Hematopoietic multipotent progenitor cell treated with erythropoietin and hydrocortisone succinate and interleukin-3 and kit ligand, for 15 days (in vitro differentiated cells): ENCODE measurements at places on chromosomes 11 and 22.

DNA sequence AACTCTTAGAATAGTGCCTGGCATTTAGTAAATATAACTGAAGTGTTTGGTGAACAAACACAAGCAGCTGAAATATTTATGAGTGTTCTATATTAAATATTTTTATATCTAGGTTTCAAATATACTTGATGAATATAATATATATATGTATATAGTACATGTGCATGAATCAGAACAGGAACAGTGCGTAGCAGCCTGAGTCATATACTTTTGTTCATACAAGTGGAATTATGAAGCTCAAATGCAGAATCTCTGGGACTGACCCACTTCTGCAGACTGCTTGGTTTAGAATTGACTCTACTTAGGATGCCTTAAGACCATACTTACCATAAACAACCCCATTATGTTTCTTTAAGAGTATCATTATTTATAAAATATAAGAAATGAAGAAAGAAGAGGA is 997.8 kb upstream of the RAG2 start:
- DNase-seq: no peak

DNA sequence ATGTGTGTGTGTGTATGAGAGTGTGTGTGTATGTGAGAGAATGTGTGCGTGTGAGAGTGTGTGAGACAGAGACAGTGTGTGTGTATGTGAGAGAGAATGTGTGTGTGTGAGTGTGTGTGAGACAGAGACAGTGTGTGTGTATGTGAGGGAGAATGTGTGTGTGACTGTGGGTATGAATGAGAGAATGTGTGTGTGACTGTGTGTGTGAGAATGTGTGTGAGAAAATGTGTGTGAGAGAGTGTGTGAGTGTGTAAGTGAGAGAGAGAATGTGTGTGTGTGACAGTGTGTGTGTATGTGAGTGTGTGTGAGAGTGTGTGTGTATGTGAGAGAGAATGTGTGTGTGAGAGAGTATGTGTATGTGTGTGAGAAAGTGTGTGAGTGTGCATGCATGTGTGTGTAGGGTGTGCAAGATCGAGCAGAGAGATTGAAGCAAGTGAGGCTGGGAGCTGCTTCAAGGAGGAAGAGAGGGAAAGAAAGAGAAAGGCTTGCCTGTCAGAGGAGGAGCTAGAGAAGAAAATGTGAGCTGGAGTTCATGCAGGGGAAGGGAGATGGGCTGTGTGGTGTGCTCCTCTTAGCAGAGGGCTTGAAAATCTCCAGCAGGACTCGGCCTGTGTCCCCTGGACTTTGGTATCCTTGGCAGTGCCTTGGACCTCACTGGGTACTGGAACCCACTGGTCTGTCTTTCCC is 27.7 kb upstream of the TP53I11 start:
- DNase-seq: no peak

GRCh38 chr11:94960488-94960887 is 12.9 kb downstream of the CWC15 start:
- DNase-seq: no peak

DNA sequence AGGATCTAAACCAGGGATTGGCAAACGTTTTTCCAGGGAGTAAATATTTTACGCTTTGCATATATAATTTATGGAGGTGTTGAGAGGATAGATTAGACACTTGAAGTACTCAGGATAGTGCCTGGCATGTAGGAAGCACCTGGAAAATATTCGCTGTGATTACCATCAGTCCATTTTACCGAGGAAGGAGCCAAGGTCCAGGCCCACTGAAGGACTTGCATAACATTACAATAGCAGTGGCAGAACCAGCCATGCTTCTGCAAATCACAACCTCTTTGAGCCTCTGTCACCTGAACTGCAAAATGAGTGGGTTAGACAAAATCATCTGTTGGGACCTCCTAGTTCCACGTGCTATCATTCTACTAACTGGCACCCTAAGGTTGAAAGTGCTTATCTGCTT is 5.4 kb downstream of the FUT4 start:
- no peak for DNase-seq

- DNase-seq: no peak
Measured at GRCh38 chr11:64627371-64627770, 36.4 kb downstream of the SLC22A12 start.

DNA sequence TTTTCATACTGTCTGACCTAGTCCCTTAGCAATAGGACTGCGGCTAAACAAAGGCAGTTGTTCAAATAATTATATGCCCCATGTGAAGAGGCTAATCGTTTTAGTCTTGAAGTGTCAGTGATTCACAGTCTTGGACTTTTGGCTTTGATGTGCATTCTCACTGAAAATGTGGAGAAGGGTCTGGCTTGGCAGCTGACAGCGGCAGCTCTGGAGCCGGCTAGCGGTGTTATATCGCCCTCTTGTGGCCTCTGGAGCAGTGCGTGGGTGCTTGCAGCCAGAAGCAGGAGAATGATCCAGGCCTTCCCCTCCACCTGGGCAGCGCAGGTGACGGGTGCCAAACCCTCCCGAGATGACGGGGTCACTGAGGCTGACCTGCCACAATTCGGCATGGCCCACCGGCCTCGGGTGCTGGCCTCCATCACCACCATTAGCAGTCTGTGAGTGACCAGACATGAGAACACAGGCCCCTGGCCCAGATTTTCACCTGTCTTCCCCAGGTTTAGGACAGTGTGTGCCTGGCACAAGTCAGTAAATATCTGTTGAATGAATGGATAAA is 90.3 kb upstream of the PITPNB start:
- peak; percentile 72 for DNase-seq

DNA sequence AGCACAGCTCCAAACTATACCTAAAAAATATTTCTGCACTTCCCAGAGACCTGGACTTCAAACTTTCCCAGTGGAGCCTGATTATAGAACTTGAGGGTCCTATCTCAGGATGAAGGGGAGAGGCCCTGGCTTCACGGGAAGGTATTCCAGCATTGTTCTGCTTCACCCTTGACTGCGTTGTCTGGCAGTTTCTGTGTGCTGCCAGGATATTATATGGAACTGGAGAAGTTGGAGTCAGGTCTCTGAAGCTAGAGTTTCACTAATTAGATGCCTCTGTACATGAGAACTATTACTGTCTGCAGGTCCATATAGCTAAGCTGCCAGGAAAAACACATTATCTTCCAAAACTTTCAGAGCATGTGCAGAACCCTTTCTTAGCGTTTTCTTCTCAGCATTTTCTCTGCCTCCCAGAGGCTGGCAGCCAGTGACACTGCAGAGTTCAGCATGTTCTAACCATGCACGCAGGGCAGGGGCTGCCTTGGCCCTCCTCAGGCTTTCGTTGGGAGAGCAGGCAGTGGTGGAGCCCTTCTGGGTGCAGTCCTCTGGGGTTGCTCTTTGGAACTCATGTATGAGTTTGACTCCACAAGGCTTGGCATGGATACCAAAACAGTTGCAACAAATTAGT is 99.3 kb downstream of the CWC15 start:
- DNase-seq: no peak

GRCh38 chr22:35231585-35232084 is 25.7 kb upstream of the HMGXB4 start:
- DNase-seq: peak; percentile 80

DNA sequence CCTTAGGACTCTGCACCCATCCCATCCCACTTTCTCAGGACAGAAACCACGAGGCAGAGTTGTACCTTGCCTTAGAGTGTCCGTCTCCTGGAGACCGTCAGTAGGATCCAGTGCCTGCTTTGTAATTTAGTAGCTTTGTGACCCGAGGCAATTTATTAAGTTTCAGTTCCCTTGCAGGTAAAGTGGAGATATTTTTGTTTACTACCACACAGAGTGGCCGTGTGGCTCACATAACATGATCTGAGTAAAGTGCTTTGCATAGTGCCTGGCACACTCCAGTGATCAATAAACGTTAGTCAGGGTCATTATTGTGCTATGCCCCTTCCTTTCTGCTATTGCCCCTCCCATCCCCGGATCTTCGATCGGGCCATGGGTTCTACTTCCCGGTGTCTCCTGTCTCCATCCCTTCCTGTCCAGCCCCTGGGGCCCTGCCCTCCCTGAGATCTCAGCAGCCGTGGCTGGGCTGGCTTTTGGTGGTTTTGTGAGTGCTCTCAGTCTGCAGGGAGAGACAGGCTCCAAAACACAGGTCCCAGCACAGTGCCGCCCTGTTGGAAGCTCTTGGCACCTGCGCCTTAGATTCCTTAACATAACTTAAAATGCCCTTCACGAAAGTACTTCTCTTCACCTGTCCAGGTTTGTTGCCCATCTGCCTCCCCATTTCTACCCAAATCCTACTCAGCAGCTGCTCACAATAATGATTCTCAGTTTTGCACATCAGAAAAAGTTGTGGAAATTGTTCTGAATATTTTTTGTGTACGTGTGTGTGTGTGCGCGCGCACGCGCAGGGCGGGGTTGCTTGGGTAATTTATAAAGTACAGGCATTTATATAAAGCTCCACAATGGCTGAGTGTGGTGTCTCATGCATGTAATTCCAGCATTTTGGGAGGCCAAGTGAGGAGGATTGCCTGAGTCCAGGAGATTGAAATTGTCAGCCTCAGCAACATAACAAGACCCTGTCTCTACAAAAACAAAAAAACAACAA is 753.7 kb downstream of the NTM start:
- DNase-seq: no peak

GRCh38 chr11:35144806-35145205 is 5.8 kb downstream of the CD44 start:
- no peak for DNase-seq

GRCh38 chr11:110182886-110183285 is 89.7 kb downstream of the ZC3H12C start:
- DNase-seq: no peak

GRCh38 chr11:134730561-134731212 is 318.6 kb upstream of the B3GAT1 start:
- DNase-seq: no peak

GRCh38 chr11:132064987-132065620 is 694.7 kb downstream of the NTM start:
- DNase-seq: no peak

DNA sequence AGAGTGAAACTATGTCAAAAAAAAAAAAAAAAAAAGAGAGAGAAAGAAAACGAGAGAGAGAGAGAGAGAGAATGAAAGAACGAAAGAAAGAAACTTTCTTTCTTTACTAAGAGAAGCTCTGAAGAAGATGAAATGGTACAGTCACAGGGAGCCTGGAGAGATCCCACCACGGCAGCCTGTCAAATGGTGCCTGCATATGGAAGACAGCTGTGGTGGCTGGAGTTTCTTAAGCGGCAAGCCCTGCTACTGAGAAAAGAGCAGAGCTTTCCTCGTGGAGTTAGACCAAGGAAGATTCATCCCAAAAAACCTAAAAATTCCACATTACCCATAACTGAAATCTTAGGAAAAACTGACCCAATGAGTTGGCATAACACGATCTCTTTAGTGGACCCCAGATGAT is 66.7 kb downstream of the MICAL3 start:
- DNase-seq: no peak

DNA sequence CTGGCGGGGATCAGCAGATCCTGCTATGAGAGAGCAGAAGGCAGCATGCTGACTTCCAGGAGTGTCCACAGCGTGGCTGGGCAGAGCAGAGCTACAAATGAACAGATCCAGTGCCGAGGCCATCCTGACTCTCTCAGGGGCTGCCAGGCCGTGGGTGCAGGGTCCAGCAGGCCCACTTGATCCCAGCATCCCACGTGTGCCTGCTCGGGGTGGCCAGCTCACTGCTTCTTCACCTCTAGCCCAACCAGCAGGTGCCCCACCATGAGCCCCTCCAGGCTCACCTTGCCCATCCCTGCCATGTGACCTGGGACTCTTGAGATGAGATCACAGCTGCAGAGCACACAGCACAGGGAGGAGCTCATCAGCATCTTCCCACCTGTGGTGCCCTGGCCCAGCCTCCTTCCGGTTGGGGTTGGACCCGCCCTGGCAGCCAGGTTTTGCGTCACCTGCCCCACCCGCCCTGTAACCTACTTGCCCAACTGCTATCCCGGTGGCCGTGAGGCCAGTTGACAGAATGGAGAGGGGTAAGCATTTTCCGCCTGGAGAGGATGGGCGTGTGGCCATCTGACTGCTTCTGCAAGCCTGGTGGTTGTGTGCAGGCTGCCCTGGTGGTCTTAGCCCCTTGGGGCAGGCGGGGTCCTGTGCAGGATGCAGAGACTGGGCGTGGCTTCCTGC is 11.0 kb downstream of the TANGO2 start:
- DNase-seq: no peak

GRCh38 chr22:22394591-22394990 is 114.0 kb downstream of the ZNF280B start:
- no peak for DNase-seq

DNA sequence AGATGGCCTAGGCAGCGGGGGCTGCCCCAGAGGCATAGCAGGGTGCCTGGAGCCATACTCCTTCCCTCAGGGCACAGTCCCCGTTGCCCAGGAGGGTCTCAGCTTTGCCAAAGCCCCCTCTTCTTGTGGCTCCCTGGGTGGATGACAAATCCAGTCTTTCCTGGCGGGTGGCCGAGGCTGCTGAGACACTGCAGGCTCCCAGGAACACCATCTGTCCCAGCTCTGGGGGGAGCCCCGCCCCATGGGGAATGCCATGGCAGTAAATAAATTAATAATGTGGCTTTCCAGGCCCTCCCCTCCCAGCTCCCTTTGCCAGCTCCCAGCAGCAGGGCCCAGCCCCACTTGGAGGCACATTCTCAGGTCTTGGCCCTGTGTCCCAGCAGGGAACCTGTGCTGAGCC is 45.0 kb downstream of the PDE2A start:
- no peak for DNase-seq

GRCh38 chr11:121129362-121130340 is 28.6 kb downstream of the TECTA start:
- no peak for DNase-seq

- no peak for DNase-seq
Measured at GRCh38 chr11:133619397-133619796, 87.1 kb upstream of the OPCML start.

- no peak for DNase-seq
Measured at GRCh38 chr11:2475136-2475918, 30.5 kb downstream of the KCNQ1 start.

GRCh38 chr22:35065796-35066218 is at the start of gene ISX:
ISX (plus strand) TSS chr22:35066158; CDS start chr22:35067088, 930 bp downstream.
- no peak for DNase-seq

GRCh38 chr11:2248762-2249161 is 21.6 kb downstream of the ASCL2 start:
- no peak for DNase-seq
